ENCODE measurements at places on chromosomes 12 and 14.
A peak's percentile ranks its signal among the peaks of the same experiment; 100 is the strongest.

- no peak for DNase-seq
Observed at GRCh38 chr14:63881926-63882325, 29.1 kb downstream of the SYNE2 start.

DNA sequence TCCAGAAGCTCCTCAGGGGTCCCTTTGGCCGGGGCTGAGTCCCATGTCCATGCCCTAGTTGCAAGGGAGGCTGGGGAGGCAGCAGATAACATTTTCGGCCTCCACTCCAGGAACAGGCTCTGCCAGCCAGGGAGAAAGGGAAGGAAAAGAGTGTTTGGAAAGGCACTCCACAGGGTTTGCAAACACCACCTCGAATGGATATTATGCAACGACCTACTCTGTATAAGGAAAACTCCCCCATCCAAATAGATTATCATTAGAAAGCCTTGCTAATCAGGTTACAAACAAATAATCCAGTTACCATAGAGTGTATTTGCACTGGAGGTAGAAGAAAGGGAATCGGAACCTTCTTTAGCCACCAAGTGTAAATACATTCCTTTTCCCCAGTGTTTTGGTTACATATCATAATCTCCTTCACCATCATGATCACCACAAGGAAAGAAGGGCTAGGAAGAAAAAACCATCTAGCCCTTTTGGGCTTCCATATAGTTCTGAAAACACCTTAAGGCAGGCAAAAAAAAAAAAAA is 40.4 kb downstream of the TMCC3 start:
- DNase-seq, result no peak

DNA sequence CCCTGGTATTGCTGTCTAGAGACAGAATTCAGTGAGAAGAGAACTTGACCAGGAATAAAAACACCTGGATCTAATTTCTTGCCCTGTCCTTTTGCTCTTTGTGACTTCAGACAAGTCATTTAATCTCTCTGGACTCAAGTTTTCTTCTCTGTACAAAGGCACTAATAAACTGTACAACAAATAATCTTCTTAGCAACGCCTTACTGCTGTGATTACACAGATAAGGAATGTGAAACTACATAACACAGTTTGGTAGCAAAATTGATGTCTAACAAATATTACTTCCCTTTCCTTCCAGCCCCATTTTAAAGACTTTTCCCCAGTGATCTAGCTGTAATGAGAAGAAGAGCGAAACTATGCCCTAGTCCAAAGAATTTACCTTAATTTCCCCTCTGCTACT is 69.3 kb downstream of the BCAT1 start:
- no peak for DNase-seq

- DNase-seq, result no peak
Observed at GRCh38 chr14:47390831-47391504, 284.4 kb downstream of the MDGA2 start.

DNA sequence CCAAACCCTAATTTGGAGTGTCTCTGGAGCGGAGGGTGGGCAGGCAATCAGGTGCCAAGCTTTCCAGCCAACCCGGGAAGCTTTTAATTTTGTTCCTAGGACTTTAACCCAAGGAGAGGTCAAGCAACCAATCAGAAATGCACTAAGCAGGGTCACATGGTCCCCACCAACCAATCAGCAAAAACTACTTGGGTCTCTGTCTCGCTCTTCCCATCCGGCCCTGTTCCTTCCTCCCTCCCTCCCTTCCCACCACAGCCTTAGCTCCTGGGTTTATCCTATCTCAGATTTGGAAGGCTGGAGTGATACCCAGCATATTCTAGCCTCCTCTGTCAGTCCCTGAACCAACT is 7.3 kb downstream of the HOXC5 start:
- DNase-seq, result no peak

DNA sequence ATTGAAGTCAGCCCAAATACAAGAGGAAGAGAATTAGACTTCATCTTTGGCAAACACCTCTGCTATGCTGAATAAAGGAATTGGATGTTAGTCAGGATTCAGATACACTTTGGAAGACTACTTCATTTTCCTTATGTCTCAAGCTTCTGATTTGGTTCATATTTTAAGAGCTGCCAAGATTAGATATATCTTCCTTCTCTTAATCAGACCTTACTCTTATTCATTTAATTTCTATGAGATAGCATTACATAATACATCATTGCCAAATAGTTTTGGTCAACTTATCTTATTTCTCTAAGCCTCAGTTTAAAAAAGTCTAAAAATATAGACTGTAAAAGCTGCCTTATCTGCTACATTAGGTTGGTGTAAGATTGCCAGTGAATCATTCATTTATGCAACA is 330.6 kb upstream of the NAV3 start:
- no peak for DNase-seq

DNA sequence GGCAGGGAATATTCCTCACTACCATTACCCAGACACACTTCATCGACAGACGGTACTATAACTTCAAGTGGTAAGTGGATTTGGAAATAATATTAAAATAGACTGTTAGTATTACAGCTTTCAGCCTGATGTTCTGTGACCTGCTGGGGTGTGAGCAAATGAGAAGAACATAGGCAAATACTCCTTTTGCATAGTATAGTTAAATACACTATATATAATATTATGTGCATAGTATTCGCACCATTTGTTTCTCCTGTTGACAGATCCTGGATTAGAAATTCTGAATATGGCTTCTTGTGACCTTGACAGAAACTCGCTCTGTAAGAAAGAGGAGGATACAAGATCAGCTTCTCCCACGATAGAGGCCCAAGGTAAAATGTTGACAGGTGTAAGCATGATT is 115.6 kb downstream of the DNAI7 start:
- no peak for DNase-seq

DNA sequence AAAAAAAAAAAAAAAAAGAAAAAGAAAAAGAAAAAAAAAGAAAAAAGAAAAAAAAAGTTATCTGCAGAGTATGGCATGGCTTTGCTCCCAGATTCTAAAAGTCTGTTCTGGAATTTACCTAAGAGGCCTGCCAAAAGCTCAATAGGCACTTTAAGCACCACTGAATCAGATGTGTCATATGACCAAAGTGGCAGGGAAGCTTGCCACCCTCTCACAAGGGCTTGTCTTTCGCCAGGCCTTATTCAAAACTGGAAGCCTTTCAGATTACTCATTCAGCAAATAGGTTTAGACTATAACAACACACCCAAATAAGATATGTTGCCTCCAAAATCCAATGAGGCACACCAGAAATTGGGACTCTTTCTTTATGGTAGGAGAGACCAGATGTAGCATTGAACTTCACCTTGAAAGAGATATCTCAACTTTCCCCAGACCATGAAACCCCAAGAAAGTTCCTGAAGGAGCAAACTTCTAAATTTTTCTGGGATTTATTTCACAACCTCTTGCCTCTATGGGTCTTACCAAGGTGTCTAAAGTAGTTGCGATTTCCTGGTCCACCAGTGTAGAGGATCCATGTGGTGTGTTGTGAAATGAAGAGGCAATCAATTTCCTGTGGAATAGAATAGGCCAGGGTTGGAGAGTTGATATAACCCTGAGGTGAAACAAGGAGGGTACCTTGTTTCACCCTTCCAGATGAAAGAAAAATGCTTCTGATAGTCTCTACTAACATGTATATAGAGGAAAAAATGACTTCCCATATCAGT is 218.8 kb downstream of the DAD1 start:
- DNase-seq, result peak; percentile 77

- DNase-seq, result no peak
Observed at GRCh38 chr14:55336691-55337090, 65.5 kb downstream of the FBXO34 start.

DNA sequence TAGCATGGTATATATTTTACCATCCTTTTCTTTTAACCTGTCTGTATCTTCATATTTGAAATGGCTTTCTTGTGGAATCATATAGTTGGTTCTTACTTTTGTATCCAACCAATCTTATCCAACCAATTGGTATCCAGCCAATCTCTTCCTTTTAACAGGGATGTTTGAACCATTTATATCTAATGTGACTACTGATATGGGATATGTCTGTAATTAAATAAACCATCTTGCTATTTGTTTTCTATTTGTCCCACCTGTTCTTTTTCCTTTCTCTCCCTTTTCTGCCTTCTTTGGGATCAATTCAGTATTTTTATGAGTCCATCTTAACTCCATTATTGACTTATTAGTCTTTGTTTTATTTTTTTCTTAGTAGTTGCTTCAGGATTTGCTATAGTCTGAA is 30.8 kb upstream of the SNX6 start:
- no peak for DNase-seq

GRCh38 chr12:29961231-29961630 is 177.5 kb upstream of the TMTC1 start:
- peak; percentile 38 for DNase-seq

- DNase-seq, result no peak
Observed at GRCh38 chr12:16785524-16785923, 179.6 kb upstream of the LMO3 start.

DNA sequence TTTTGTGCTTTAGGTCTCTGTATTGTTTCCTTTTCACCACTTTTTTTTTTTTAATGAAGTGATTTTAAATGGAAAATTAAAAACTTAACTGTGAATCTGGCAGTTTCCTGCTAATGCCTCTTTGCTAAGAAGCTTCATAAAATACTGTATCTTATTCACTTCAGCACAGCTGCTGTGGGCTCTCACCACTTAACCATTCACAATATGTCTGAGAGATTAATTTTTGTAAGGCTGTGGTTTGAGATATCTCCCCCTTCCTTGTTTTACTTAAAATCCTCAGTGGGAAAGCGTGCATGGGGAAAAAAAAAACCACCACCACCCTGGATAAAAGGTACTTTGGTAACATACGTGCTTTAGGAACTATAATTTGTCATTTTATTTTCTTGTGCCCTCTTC is 115.9 kb downstream of the ETV6 start:
- DNase-seq, result no peak

GRCh38 chr12:112837629-112838197 is 46.2 kb downstream of the RPH3A start:
- no peak for DNase-seq

GRCh38 chr12:77782034-77782433 is 48.7 kb upstream of the NAV3 start:
- DNase-seq, result no peak

GRCh38 chr12:114314974-114315720 is 90.8 kb downstream of the TBX5 start:
- DNase-seq, result no peak

- peak; percentile 58 for DNase-seq
Observed at GRCh38 chr14:83473416-83474235, 1940.0 kb upstream of the SEL1L start.

DNA sequence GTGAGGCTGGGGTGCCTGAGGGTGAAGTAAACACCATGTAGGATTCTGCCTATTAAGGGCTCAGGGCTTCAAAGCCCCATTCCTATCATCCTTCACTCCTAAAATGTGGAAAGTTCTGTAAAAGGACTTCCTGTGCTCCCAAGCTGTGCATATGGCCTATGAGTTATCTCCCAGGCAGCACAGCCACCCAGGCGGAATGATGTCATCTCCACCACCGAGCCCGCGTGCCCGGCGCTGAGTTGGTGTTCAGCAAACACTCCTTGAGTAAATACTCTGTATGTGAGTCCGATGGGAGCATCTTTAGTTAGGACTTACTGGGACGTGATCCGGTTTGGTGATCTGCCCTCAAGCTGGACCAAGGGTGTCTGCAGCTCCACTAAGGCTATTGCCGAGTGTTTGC is 437.3 kb downstream of the MED13L start:
- DNase-seq, result no peak

- no peak for DNase-seq
Observed at GRCh38 chr12:104673696-104674482, 217.1 kb downstream of the CHST11 start.

GRCh38 chr14:43247877-43248276 is 1259.2 kb downstream of the FSCB start:
- DNase-seq, result no peak

Measured in HS-27A (cell line).